Activated CD4-positive, alpha-beta T cell treated with anti-CD3 and anti-CD28 coated beads, Interleukin-2, amount 10 ng/mL, durations not matched to agents 7 days and 5 days (primary cell): ENCODE measurements at places on chromosomes 11 and 22. TPM values are rescaled to one million over a fixed set of nuclear protein-coding genes. Genes with fewer than 3 reads are reported as not detected.
A peak's percentile ranks its signal among the peaks of the same experiment; 100 is the strongest.

DNA sequence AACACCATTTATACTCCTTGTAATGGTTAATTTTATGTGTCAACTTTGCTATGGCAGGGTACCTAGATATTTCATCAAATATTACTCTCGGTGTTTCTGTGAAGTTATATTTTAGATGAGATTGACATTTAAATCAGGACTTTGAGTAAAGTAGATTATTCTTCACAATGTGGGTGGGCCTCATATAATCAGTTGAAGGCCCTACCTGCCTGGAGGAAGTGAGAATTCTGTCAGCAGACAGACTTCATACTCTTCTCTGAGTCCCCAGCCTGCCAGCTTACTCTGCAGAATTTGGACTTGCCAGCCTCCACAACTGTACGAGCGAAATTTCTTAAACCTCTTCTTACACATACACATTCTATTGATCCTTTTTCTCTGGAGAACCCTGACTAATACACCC, 49.3 kb upstream of the SYT9 start:
- H3K27me3 ChIP-seq: peaks cover 15% of the 10 kb centered on the region
- DNase-seq: no peak
- no peaks in the 10 kb centered on the region for H3K4me1 ChIP-seq
- no peaks in the 10 kb centered on the region for H3K36me3 ChIP-seq
- no peak overlapping the region for H3K27ac ChIP-seq
- no peak overlapping the region for H3K4me3 ChIP-seq

The TCN1 gene
- total RNA-seq: not detected

The CALCA gene
- total RNA-seq: not detected

DNA sequence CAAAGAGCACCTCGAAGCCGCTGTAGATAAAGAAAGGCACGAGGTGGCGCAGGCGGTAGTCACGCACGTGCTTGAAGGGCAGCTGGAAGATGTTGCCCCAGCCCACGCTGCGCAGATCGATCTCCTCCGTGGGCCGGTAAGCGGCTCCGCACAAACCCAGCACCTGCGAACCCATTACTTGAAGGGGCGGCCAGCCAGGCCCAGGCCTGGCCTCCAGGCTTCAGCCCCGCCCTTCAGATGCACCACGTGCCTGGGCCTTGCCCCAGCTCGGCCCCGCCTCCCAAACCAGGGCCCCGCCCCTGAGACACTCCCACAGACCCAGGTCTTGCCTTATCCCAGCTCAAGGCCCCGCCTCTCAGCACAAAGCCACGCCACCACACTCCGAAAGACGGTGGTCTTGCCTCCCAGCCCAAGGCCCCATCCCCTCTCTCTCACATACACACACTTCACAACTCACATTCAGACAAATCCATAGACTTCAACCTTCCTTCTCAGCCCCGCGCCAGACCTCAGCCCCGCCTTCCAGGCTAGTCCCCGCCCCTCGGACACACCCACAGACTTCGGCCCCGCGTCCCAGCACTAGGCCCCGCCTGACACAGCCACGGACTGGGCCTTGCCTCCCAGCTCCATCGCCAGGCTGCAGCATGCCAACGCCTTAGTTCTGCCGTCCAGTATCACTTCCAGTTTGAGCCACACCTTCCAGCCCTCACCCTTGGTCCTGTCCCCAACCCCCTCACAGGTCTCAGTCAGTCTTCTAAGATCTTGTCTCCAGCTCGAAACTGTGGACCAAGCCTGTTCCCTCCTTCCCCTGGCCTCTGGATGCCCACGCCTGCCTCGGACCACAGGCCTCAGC, 7.0 kb downstream of the UNC93B1 start:
- no peak overlapping the region for H3K4me3 ChIP-seq
- H3K27me3 ChIP-seq: no peaks in the 10 kb centered on the region
- peak overlapping the region; percentile 83 for H3K27ac ChIP-seq
- peaks cover 34% of the 10 kb centered on the region for H3K4me1 ChIP-seq
- H3K36me3 ChIP-seq: peaks cover 18% of the 10 kb centered on the region
- peak; percentile 33 for DNase-seq

GRCh38 chr11:22728600-22729389, 62.4 kb downstream of the GAS2 start:
- DNase-seq: no peak
- H3K4me1 ChIP-seq: no peaks in the 10 kb centered on the region
- H3K27me3 ChIP-seq: no peaks in the 10 kb centered on the region
- no peak overlapping the region for H3K4me3 ChIP-seq
- no peaks in the 10 kb centered on the region for H3K36me3 ChIP-seq

DNA sequence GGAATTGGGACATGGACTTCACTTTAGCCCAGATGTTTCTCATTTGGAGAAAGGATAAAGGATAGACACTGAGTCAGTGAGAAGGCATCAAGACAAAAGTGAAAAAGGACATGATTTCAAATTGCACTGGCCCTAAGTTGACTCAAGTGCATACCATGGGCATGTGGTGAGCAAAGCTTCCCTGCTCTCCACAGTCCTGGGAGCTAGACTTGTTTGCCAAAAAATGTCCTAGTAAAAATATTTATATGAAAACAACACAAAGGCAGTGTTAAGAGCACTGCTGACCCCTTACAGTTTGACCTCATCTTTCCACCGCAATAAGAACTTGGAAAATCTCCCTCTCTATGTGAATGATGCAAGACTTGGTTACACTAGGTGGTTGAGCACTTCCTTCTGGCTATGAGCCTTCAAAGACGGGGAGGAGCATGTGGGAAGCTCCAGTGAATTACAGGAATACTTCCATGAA, 46.5 kb upstream of the FIBIN start:
- H3K27me3 ChIP-seq: no peaks in the 10 kb centered on the region
- no peak overlapping the region for H3K27ac ChIP-seq
- no peaks in the 10 kb centered on the region for H3K4me1 ChIP-seq
- no peak for DNase-seq
- H3K36me3 ChIP-seq: no peaks in the 10 kb centered on the region

The CHID1 gene
- 42.6 TPM for total RNA-seq

DNA sequence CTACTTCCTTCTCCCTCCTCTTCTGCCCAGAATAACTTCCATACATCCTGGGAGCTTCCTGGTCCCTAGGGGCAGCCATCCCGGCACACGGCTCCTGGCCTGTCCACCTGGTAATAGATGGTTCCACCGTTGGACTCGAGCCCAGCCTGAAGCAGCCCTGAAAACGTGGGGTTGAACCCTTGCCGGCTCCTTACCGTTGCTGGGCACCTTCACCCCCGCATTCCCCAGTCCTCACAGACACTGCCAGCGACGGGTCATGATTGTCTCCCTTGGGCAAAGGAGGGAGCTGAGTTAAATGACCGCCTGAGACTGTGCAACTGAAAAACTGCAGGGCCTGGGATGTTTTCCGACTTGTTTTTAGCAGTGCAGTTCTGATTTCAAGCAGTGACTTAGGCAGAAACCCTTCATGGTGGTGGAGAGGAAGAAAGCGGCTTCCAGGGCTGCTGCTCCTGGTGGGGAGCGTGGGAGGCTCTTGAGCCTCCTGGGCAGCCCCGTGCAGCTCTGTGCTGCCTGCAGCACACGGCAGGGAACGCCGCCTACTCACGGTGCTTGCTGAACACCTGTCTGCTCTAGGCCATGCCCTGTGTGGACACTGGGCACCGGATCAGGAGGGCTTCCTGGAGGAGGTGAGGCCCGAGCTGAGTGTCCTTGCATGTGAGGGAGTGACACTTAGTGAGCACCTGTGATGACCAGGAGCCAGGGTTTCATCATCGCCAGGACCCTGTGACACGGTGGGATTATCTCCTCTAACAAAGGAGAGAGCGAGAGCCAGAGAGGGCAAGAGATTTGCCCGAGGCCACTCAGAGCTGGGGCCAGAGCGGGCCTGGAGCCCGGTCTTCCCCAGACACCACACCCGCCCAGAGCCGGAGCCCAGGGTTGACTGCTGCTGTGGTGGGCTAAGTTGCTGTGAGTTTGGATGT, 77.4 kb downstream of the FBLN1 start:
- no peaks in the 10 kb centered on the region for H3K27me3 ChIP-seq
- H3K4me3 ChIP-seq: no peak overlapping the region
- no peak for DNase-seq
- no peaks in the 10 kb centered on the region for H3K36me3 ChIP-seq
- H3K27ac ChIP-seq: peak overlapping the region; percentile 41

GRCh38 chr11:69419662-69420395, 61.6 kb upstream of the LINC01488 start:
- no peak overlapping the region for H3K27ac ChIP-seq
- H3K4me1 ChIP-seq: no peaks in the 10 kb centered on the region
- no peak for DNase-seq
- no peak overlapping the region for H3K4me3 ChIP-seq
- peaks cover 3% of the 10 kb centered on the region for H3K27me3 ChIP-seq

- peaks cover 21% of the 10 kb centered on the region for H3K36me3 ChIP-seq
- H3K4me1 ChIP-seq: peaks cover 3% of the 10 kb centered on the region
- H3K27me3 ChIP-seq: no peaks in the 10 kb centered on the region
- no peak for DNase-seq
- no peak overlapping the region for H3K4me3 ChIP-seq
Measured at GRCh38 chr22:40972587-40972986, 21.4 kb downstream of the RBX1 start.

DNA sequence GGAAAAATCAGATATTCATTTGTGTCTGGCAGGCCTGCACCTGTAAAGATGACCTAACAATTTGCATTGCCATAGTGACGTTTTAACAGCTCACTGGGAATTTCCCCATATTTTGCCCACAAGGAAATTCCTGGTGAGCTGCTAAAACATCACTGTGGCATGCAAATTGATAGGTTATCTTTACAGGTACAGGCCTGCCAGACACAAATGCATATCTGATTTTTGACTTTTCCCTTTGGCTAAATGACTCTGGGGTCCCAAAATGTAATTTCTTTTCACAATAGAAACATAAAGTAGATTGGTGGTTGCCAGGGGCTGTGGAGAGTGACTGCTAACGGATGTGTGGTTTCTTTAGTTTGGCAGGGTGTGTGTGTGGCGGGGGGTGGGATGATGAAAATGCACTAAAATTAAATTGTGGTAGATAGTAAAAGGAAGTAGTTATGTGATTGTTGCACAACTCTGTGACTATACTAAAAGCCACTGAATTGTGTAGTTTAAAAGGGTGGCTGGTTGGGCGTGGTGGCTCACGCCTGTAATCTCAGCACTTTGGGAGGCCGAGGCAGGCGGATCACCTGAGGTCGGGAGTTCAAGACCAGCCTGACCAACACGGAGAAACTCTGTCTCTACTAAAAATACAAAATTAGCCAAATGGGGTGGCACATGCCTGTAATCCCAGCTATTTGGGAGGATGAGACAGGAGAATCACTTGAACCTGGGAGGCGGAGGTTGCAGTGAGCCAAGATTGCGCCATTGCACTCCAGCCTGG, 18.5 kb upstream of the FEZ1 start:
- peak overlapping the region; percentile 71 for H3K27ac ChIP-seq
- no peaks in the 10 kb centered on the region for H3K27me3 ChIP-seq
- H3K4me1 ChIP-seq: peaks cover 47% of the 10 kb centered on the region
- no peak overlapping the region for H3K4me3 ChIP-seq

The SLC7A4 gene
- not detected for total RNA-seq

The C11orf42 gene
- not detected for total RNA-seq

The TTC36 gene
- total RNA-seq: 1.8 TPM

- DNase-seq: peak; percentile 58
- no peak overlapping the region for H3K4me3 ChIP-seq
- H3K36me3 ChIP-seq: peaks cover 7% of the 10 kb centered on the region
- no peak overlapping the region for H3K27ac ChIP-seq
Measured at GRCh38 chr11:134139873-134140331, 71.0 kb downstream of the JAM3 start.

The MGAT3 gene
- 12.8 TPM for total RNA-seq

DNA sequence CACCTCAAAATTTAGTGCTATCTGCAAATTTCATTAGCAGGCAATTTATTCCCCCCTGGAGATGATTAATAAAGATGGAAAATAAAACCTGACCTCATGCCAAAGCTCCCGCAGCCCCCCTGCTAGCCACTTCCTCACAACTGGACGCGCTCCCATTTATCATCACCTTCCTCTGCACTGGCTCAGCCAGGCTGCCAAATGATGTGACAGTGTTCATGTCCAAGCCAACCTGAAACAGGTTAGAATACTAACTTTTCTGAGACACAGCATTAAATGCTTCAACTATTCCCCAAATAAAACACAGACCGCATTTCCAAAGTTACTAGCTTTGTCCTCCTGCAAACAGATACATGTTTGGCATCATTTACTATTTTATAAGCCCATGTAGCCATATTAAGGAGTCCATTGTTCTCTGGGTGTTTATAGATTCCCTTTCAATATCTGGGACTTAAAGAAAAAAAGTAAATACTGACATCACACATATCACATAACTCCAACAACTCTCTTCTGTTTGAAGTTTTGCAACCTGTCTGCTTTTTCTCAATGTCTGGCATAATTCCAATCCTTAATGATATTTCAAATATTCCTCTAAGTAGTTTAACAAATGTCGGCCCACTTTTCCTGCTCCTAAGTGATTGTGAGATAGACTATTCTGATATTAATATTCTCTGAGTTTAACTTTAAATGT, 829.7 kb upstream of the FAT3 start:
- no peaks in the 10 kb centered on the region for H3K36me3 ChIP-seq
- H3K4me3 ChIP-seq: no peak overlapping the region
- no peak overlapping the region for H3K27ac ChIP-seq
- no peaks in the 10 kb centered on the region for H3K27me3 ChIP-seq

The AMOTL1 gene
- total RNA-seq: 4.0 TPM

- H3K4me1 ChIP-seq: peaks cover 44% of the 10 kb centered on the region
- DNase-seq: no peak
- H3K4me3 ChIP-seq: no peak overlapping the region
- H3K27me3 ChIP-seq: peaks cover 15% of the 10 kb centered on the region
Measured at GRCh38 chr11:76630600-76631281, 39.8 kb downstream of the LRRC32 start.

- H3K4me1 ChIP-seq: no peaks in the 10 kb centered on the region
- H3K27me3 ChIP-seq: peaks cover 48% of the 10 kb centered on the region
- no peak for DNase-seq
- no peaks in the 10 kb centered on the region for H3K36me3 ChIP-seq
- no peak overlapping the region for H3K27ac ChIP-seq
- H3K4me3 ChIP-seq: no peak overlapping the region
Measured at GRCh38 chr22:28604966-28605761, 74.5 kb downstream of the TTC28 start.

- peaks cover 14% of the 10 kb centered on the region for H3K36me3 ChIP-seq
- H3K27ac ChIP-seq: no peak overlapping the region
- no peak for DNase-seq
- no peak overlapping the region for H3K4me3 ChIP-seq
- no peaks in the 10 kb centered on the region for H3K27me3 ChIP-seq
Measured at GRCh38 chr22:20060700-20061480, 19.2 kb upstream of the DGCR8 start.

- H3K4me3 ChIP-seq: no peak overlapping the region
- peaks cover 3% of the 10 kb centered on the region for H3K27me3 ChIP-seq
- H3K36me3 ChIP-seq: no peaks in the 10 kb centered on the region
- no peaks in the 10 kb centered on the region for H3K4me1 ChIP-seq
Measured at GRCh38 chr11:2355000-2355644, 22.0 kb upstream of the CD81 start.

GRCh38 chr22:19525666-19526065, 1.5 kb upstream of the CLDN5 start:
- no peak overlapping the region for H3K4me3 ChIP-seq
- H3K27me3 ChIP-seq: peaks cover 32% of the 10 kb centered on the region
- H3K27ac ChIP-seq: no peak overlapping the region
- H3K4me1 ChIP-seq: peaks cover 17% of the 10 kb centered on the region
- DNase-seq: no peak

The ABCG4 gene
- 0.15 TPM for total RNA-seq
